ENCODE measurements at places on chromosomes 1 and 21.

- DNase-seq: no peak
Observed at GRCh38 chr1:206772243-206772937, at the start of gene IL10. Gene IL10, minus strand, starts transcription at chr1:206772494. Its CDS starts 59 bp downstream, at chr1:206772435.

GRCh38 chr1:16187748-16188401 is 24.6 kb downstream of the ARHGEF19 start:
- peak; percentile 73 for DNase-seq

DNA sequence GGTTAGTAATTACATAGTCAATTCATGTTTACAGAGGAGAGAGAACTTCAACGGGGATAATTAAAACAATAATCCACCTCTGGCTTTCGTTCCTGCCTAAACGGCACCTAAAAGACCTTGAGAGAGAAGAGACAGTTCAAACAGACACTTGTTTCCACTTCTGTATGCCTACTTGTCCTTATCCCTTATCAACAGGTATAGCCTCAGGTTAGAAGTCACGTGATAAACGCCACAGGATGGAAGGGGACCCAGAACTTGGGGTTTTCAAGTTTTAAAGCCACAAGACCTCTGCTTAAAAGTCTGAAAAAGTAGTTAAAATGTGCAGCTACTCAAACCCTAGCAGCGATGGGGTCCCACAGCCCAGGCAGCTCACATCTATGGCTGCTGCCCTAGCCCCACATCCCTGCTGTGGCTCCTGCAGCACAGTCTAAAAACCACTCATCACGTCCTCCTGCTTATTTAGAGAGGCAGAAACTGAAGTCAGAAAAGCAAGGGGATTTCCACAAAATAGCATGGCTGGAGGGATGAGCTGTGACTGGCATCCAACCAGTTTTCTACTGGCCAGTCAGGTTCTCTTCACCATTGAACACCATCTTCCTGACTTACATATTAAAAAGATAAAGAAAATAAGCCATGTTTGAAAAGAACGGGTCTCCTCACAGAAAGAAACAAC is 51.2 kb upstream of the SEC16B start:
- no peak for DNase-seq

GRCh38 chr1:7839526-7839925 is 13.3 kb downstream of the UTS2 start:
- DNase-seq: no peak

- peak; percentile 54 for DNase-seq
Observed at GRCh38 chr1:24707687-24708086, 37.6 kb upstream of the CLIC4 start.

GRCh38 chr1:200892546-200892945 is 2.2 kb upstream of the INAVA start:
- DNase-seq: no peak

GRCh38 chr1:161229896-161230295 is 4.0 kb downstream of the TOMM40L start:
- DNase-seq: no peak

GRCh38 chr1:99851850-99852454 is 1.8 kb downstream of the AGL start:
- no peak for DNase-seq

GRCh38 chr1:218200979-218201378 is 84.1 kb upstream of the RRP15 start:
- DNase-seq: peak; percentile 3

DNA sequence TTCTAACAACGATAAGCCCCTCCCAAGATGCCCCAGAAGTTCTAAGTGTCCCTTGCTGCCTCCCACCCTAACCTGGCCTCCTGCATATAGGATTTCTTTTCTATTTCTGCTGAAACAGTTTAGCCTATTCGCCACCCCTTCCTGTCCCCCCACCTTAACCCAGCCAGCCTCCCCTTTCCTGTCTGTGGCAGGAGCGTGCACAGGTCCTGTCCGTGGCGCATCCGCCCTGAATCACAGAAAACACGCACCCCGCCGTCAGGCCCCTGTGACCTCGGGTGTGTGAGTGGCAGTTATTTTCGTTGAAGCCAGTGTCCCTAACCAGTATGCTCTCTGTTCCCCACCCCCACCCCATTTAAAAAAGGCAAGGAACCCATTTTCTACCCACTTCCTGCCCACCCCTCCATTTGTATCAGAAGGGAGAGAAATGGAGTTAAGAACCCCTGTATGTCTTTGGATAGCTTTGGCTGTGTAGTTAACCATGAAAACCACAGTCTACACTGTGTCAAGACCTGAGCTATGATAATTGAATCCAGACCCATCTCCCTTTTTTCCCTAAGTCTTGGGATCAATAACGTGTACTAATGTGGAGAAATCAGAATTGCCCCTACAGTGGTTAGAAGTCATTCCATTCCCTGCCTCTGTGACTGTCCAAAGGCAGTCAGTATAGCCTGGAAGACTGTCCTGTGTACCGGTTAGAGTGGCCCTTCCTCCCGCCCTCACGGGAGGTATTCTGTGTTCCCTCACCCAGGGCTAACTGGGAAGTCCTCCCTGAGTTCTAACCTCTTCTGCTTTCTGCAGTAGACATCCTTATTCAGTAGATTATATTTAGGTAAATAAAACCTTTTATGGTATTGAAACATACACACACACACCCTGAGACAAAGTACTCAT is 1.8 kb downstream of the PLEKHO1 start:
- no peak for DNase-seq

Data from fibroblast of skin of scalp (primary cell).